HFF-Myc (cell line): ENCODE measurements at places on chromosomes 6 and 20.

DNA sequence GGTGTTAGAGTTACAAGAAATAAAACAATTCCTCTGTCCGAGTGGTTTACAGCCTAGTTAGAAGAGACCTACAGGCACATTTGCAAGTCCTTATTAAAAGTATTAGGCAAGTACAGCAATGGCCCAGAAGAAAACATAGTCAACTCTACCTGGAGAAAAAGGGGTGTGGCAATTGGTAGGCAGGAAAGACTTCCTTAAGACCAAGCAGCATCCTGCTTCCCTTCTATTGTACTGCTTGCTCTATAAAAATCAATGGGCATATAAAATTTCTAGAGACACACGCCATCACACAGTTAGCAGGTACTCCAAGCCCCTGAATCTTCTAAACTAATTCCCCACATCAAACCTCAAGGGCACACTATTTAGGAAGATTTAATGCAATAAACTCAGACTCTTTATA lies 185.6 kb downstream of the ATXN1 start:
- DNase-seq: no peak

GRCh38 chr6:138944412-138944811 lies 43.6 kb downstream of the REPS1 start:
- no peak for DNase-seq

DNA sequence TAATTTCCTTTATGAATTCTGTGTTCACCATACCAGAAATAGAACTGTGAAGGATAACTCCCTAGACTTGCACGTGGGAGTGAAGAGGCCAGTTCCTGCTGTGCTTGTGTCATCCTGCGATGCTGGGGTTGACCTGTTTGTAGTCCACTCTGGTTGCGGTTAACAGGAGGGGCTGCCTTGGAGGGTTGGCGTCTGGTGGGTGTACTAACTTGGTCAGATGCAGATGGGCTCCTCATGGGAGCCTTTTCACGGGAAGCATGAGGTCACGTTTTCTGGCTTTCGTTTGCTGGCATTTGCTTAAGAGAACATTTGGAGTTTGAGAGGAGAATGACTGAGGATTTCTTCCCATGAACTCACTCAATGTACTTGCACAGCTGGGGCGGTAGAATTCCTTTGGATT lies 41.2 kb downstream of the IGF2R start:
- DNase-seq: peak; percentile 90

- DNase-seq: no peak
Measured at GRCh38 chr20:20856306-20856705, 143.9 kb upstream of the RALGAPA2 start.

GRCh38 chr6:10332111-10332510 lies 82.8 kb downstream of the TFAP2A start:
- DNase-seq: no peak

GRCh38 chr20:25297141-25297905 lies 49.4 kb downstream of the PYGB start:
- DNase-seq: no peak

- DNase-seq: no peak
Measured at GRCh38 chr6:42502990-42503389, 51.3 kb upstream of the TRERF1 start.

- peak; percentile 60 for DNase-seq
Measured at GRCh38 chr6:56484669-56485068, 158.0 kb downstream of the DST start.

DNA sequence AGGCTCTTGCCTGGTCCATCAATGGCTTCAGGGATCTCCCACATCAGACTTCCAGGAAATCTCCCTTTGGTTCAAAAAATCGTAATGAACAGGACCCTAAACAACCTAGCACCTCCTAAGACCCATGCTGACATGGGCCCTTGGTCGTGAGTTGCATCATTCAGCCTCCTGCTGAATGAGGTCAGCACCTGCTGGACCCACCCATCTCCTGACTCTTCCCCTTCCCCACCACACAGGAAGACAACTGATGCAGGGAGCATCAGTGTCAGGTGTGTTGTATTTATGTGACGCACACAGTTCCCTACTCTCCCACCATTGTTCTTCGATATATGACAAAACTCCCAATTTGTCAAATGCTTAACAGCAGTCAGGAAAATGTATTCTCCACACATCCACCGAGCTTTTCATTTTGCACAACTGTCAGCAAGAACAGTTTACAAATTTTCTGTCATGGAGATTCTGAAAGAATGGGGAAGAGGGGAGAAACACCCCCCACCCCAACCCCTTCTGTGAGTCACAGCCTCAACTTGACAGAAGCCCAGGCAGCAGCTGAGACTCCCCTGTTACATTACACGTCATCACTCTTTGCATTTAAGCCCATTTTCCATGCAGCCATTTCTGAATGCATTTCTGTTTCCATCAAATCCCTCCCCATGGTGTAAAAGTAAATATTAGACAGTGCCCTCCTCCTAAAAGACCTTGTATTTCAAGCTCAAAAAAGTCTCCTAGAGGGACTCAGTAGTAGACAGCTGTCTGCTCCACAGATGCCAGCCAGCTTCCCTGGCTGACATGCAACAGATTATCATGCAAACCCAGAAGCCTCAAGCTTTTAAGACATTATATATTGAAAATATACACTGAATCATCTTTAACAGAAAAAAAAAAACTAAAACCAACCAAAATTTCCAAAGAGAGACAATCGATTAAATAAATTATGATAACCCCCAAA lies 577.5 kb downstream of the PTPRT start:
- DNase-seq: no peak

GRCh38 chr6:132530293-132530974 lies 7.6 kb upstream of the TAAR9 start:
- peak; percentile 26 for DNase-seq

DNA sequence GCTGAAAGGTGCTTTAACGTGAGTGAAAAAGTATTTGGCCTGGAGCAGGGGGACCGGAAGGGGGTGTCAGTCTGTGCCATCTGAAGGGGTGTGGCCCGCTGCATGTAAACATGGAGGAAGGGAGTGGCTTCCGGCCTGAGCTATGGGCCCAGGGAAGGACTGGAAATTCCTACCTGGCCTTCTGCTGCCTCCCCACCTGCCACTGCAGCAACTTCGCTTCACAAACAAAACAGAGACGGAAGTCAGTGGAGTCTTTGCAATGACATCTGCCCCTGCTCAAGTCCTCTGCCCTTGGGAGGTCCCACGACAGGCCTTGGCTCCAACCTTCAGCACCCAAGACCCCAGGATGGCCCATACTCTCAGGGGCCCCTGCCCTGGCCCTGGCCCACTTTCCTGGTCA lies 28.1 kb upstream of the FOXP4 start:
- DNase-seq: no peak

GRCh38 chr20:32775336-32775991 lies 13.3 kb downstream of the DNMT3B start:
- DNase-seq: no peak

GRCh38 chr20:46931699-46932098 lies 37.1 kb downstream of the EYA2 start:
- DNase-seq: no peak

GRCh38 chr20:10662661-10663458 lies 10.9 kb downstream of the JAG1 start:
- no peak for DNase-seq

GRCh38 chr20:12617076-12617475 lies 391.7 kb upstream of the SPTLC3 start:
- DNase-seq: no peak

DNA sequence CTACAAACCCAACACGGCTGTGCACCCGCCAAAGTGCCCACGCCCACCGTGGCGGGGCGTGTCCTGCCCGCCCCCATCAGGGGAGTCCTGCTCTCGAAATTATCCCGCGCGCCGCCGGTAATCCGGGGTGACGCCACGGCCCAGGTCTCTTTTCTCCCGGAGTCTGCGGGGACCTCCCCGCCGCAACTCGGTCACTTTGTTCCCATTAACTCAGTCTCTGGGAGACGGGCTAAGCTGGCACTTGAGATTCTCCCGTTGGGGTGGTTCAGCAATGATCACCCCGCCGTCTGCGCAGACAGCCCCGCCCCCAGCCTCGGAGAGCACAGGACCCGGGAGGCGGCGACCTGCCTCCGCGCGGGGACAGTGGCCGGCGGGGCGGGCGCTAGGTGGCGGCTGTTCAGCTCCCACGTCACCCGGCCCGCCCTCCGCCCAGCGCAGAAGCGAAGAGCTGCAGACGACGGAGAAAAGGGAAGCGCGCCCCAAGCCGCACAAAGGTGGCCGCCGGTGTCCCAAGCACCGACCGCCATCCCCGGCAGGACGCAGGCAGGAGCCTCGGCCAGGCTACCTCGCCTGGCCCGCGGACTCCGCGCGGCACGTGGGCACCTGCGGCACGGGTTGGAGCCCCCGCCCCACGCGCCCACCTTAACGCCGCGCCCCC lies 31.5 kb downstream of the SF3B5 start:
- DNase-seq: no peak

- DNase-seq: no peak
Measured at GRCh38 chr6:110282412-110282811, 75.7 kb downstream of the METTL24 start.

GRCh38 chr6:159252955-159253508 lies 83.8 kb downstream of the FNDC1 start:
- DNase-seq: peak; percentile 68

DNA sequence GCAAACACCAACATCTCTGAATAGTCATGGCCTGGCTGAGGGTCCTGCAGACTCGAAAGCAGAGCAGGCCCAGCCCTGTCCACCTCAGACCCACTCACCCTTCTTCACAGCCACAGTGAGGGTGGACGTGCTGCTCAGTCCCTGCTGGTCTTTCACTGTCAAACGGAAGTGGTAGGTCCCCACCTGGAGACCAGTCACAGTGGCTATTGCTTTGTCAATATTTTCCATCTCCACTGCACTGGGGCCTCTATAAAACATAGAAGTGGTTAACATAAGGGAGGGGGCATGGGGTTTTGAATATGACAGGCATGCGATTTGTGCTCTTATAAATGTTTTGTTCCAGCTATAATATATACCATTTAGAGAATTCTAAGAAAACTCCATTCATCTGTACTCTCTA lies 73.9 kb downstream of the ALDH5A1 start:
- DNase-seq: no peak

GRCh38 chr6:147990159-147990558 lies 352.5 kb upstream of the SASH1 start:
- DNase-seq: no peak

GRCh38 chr6:57207872-57208271 lies 14.2 kb downstream of the RAB23 start:
- DNase-seq: no peak

DNA sequence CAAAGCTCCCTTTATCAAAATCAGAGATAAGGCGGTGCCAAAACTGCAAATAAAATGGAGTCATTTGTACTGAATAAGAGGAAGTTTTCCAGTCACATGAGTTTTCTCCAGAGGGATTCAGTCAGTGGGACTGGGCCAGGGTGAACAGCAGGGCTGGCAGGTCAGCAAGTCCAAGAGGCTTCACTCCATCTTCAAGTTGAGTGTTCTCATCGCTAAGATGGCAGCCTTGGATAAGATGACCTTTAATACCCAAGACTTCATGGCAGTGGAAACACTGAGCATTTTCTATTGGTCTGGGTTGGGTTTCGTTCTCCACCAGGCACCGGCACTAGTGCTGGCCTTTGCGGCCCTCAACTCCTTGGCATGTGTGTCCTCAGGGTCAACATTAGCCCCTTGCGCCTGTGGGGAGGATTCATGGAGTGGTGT lies 29.3 kb upstream of the IGF2R start:
- no peak for DNase-seq
